ENCODE measurements at places on chromosomes 5 and 9.

GRCh38 chr5:17734011-17734410, 99.8 kb downstream of the TAF11L14 start:
- no peak for DNase-seq

- no peak for DNase-seq
Measured at GRCh38 chr5:125140220-125140619, 393.8 kb upstream of the ZNF608 start.

DNA sequence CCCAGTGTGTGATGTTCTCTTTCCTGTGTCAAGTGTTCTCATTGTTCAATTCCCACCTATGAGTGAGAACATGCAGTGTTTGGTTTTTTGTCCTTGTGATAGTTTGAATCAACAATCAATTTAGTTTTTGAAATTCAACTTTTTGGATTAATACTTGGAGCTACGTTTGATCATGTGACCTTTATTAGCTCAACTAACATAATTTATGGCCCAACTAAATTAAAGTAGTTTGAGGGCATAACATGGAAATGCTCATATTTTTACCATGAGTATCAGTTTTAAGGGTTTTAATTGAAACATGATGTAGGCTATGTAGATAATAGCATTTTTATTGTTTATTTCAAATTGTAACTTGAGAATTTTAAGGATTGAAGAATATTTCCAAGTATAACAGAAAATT, 168.0 kb downstream of the CCDC171 start:
- DNase-seq, result no peak

DNA sequence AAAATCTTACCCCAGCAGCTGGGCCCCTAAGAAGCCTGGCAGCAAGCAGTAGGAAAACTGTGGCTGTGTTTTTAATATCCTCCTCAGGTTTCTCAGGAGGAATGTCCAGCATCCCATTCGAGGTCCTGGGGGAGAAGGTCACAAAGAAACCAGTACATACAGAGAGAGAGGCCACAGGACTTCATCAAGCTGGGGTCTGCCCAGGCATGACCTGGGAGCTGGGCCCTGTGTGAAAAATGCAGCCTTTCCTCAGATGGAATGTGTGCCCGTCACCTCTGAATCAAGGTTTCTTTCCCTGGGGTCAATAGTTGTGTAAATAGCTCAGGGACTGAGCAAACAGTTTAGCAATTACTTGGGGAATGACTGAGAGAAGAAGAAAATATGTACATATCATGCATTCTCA, 33.9 kb upstream of the RAD23B start:
- DNase-seq, result no peak

DNA sequence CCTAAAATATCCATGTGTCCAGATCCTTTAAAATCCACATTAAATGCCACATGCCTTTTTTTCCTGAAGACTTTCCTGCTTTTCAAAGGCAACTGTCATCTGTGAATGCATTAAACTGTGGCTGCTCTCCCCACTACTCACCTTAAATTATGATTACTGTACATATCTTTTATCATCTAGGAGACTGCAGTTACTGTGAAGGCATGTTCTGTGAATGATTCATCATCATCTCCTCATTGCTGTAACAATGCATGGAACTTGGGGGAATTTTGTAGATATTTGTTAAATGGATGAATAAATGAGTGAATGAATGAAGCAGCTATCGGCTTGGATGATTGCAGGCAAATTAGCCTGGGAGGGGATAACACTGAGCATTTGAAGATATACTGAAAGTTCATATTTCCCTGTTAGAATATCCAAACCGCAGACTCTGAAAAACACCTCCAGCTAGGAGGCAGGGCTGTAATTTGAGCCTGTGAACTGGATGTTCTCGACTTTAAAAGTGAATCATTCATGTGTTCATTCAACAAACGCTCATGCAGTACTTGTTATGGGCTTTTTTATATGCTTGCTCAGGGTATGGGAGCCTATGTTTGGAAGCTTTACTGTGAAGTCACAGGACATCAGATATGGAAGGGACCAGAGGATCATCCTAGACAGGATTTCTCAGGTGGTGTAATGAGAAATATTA, 519.2 kb downstream of the KIF4B start:
- DNase-seq, result no peak

Measured in stimulated activated CD8-positive, alpha-beta memory T cell treated with anti-CD3 and anti-CD28 coated beads, Interleukin-4, amount 100 ng/mL, for 1 hour (primary cell).